Activated CD4-positive, CD25-positive, alpha-beta regulatory T cell (primary cell): ENCODE measurements at places on chromosomes 5 and 9.

DNA sequence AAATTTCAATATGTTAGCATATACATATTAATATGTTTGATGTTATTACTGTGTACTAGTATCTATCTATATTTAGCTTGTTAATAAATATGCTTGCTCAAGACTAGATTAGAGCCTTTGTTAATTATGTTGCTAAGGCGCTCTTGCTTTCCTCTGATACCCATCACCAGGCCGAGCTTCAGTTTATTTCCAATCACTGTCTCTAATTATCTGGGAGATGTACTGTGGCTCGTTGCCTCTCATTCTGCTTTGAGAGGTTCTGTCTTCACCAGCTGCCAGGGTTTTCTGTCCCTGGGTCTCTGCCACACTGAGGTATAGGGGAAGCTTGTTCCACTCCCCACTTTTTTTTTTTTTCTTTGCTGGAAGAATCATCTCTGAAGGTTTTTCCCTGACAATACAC, 21.0 kb upstream of the TAF11L2 start:
- DNase-seq: no peak

DNA sequence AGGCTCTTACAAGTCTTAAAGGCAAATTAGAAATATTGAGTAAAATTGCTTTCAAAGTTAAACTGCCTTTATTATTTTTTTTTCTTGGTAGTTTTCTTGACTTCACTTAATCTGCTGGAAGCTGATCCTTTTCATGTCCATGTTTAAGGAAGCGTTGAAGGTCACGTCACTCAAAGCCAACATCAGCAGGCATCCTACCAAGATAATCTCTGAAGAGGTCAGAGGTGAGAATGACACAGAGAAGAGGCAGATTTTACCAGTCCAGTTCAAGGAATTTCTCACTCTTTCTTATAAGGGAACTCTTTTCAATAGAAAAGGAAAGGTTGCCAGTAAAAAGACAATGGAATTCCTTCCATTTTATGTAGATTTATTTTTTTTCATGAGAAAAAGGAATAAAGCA, 259.8 kb downstream of the ANXA1 start:
- DNase-seq: no peak

DNA sequence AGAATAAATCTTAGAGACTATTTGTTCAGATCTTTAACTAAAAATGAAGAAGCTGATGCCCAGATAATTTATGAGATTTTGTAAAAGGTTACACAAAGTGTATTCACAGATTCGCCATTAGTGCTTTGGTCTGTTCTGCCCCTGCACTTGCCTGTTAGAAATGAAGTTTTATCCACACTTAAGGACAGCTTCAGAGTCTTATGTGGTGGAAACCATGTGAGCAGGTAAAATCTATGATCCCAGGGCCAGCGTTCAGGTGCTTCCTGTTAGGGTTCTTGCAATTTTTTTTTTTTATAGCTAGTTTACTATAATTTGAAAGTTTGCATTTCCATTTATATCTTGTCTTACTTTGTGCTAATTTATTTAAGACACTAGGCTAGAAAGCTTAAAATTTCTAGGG, 561.6 kb downstream of the PRR16 start:
- no peak for DNase-seq

GRCh38 chr5:76472335-76473008, 69.4 kb downstream of the IQGAP2 start:
- no peak for DNase-seq

DNA sequence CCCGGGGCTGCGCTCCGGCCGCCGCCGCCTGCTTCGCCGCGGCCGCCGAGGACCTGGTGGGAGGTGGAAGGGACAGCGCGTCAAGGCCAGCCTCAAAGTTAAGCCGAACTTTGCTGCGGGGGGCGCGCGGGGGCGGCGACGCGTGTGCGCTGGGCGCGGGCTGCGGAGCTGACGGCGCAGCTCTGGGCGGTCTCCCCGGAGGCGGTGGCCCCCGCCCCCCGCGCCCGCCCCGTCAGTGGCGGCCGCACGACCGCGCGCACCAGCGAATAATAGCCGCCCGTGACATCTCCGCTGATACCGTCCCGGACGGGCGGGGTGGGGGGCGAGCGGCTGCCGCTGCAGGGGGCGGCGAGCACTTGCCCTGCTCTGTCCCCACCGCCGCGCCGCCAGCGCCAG, 579 bp upstream of the FAM78A start:
- no peak for DNase-seq

DNA sequence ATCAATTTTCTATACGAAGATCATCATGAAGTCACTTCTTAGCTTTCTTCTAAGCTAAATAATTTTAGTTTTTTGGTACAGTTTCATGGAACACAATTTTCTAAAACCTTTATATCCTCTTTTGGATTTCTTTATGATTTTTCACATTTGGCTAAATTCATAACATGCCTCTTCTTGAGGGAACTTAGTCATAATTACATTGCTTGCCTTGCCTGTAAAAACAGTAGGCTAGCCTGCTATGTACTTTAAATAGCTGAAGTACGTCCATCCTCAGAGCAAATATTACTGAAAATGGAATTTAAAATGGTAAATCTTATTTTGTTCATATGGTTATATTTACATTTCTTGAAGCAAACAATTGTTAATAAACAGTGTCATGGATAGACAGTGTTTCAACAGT, 225.0 kb downstream of the VPS13A start:
- DNase-seq: no peak

GRCh38 chr9:656926-657568, 184.4 kb upstream of the DMRT1 start:
- no peak for DNase-seq

- DNase-seq: no peak
These were observed 42.0 kb downstream of the SFXN1 start for GRCh38 chr5:175520321-175520720.

DNA sequence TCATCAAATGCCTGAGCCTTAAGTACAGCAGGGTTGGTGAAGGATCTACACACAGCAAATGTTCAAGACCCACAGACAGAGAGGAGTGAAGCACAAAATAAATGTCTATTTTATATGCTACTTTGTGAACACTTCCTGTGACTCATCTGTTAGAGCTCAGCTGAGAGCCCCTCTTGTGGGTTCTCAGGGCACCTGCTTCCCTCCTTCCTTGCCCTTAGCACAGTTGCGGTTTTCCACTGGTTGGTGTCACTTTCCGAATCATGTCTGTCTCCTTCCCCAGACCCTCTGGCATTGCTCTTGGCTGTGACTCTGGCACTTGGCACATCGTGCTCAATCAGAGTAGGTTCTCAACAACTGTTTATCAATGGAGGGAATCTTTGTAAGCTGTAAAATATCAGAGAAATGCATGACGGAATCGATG, 128.5 kb upstream of the STC2 start:
- DNase-seq: no peak

- DNase-seq: no peak
These were observed 161.4 kb upstream of the DMRT1 start for GRCh38 chr9:680106-680505.

- peak; percentile 54 for DNase-seq
These were observed at the start of gene ZNF354B for GRCh38 chr5:178859625-178860521. Gene ZNF354B (plus strand): TSS chr5:178859953. CDS start chr5:178861048, 1,095 bp downstream.

DNA sequence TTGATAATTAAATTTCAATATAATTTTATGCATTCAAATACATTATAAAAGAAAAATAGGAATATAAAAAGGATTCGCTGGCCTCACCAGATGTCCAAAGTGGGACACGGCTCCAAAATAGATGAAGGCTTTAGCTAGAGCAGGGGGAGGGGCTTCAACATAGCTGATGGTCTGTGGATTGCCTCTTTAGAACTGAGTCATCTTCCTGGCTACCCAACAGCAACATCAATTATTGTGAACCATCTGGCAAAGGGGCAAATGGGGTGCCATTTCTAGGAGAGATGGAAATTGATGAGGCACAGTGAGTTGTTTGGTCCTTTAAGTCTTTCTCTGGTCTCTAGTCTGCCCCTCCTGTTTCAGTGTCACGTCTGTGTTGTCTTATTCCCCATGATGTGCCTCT, 44.2 kb upstream of the CD180 start:
- no peak for DNase-seq

GRCh38 chr5:3391210-3391609, 204.4 kb upstream of the IRX1 start:
- no peak for DNase-seq
